ENCODE measurements at places on chromosomes 2 and 18. TPM values are rescaled to one million over a fixed set of nuclear protein-coding genes. Genes with fewer than 3 reads are reported as not detected.

Gene COL4A3
- total RNA-seq = 1.3 TPM

Gene UPP2
- total RNA-seq = not detected

Gene TRIP12
- total RNA-seq = 137 TPM

Gene TRIM43
- total RNA-seq = not detected

Gene FNDC4
- total RNA-seq = 4.6 TPM

Gene CHST10
- total RNA-seq = 16.3 TPM

Gene ANKRD36
- 3.7 TPM for total RNA-seq

Gene CD28
- total RNA-seq = not detected

Gene WDR35
- 12.0 TPM for total RNA-seq

Gene KCNE4
- 0.64 TPM for total RNA-seq

Gene CCDC121
- total RNA-seq = 3.3 TPM

Gene CCBE1
- total RNA-seq = 9.7 TPM
